SW 1271 (cell line): ENCODE measurements at places on chromosomes 16 and 17.

- no peak for DNase-seq
Measured at GRCh38 chr17:38672788-38673706, 1.7 kb downstream of the EPOP start.

DNA sequence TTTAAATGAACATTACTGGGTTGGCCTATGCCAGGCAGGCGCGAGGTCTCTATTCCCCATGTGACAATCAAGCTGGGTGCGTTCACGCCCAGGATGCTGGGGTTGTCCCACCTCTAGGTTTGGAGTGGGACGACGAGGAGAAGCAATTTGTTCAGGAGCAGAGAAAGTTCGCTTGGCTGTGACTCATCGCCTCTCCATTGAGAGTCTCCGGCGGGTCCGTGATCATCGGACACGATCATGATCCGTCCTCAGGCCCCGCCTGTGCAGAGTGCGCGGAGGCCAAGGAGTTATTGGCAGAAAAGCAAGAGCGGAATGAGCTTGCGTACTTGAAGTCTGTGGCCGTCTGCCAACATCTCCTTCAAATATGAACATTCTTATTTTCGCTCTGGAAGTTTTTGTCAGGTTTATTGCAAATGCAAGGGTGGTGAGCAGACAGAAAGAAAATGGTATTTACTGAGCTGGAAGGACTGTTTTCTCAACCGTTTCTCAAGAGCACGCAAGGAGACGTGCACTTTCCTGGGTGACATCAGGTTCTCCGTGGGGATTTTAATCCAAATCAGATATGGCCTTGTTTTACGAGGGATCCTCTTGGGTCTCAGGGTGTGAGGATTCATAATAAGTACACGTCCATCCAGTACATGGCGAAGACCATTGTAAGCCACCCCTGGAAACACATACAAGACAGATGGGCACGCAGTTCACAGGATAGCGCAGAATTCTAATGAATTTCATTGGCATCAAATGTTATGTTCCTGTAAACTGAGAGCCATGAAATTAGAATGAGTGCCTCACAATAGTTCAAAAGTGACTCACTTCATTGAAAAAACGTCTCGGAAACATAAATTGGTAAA is 70.1 kb upstream of the CREBBP start:
- no peak for DNase-seq

- no peak for DNase-seq
Measured at GRCh38 chr16:49717689-49718088, 138.2 kb downstream of the ZNF423 start.

DNA sequence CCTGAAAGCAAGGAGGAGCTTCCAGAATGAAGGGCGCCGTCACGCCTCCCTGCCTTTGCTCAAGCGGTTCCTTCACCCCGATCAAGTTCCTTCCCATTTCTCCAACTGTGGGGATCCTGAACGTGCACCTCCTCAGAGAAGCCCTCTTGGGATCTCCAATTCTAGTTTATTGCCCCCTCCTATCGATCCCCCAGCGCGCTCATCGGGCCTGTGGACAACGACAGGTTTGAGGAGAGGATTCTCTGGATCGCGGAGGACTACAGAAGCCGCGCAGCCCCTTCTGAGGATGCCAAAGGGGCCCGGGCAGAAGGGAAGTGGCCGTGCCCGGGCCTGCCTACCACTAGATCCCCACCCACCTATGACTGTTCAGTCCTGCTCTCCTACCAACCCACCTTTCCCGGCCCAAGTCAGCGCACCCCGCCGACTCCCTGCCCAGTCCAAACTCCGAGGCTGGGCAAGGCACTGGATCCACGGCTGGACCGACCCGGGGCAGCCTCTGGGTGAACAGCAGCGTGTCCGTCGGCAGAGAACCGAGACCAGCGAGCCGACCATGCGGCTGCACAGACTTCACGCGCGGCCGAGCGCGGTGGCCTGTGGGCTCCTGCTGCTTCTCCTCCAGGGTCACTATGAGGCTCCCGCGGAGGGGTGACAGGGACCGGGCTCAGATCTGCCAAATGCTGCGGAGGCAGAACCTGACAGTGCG is 12.8 kb upstream of the CES3 start:
- no peak for DNase-seq

DNA sequence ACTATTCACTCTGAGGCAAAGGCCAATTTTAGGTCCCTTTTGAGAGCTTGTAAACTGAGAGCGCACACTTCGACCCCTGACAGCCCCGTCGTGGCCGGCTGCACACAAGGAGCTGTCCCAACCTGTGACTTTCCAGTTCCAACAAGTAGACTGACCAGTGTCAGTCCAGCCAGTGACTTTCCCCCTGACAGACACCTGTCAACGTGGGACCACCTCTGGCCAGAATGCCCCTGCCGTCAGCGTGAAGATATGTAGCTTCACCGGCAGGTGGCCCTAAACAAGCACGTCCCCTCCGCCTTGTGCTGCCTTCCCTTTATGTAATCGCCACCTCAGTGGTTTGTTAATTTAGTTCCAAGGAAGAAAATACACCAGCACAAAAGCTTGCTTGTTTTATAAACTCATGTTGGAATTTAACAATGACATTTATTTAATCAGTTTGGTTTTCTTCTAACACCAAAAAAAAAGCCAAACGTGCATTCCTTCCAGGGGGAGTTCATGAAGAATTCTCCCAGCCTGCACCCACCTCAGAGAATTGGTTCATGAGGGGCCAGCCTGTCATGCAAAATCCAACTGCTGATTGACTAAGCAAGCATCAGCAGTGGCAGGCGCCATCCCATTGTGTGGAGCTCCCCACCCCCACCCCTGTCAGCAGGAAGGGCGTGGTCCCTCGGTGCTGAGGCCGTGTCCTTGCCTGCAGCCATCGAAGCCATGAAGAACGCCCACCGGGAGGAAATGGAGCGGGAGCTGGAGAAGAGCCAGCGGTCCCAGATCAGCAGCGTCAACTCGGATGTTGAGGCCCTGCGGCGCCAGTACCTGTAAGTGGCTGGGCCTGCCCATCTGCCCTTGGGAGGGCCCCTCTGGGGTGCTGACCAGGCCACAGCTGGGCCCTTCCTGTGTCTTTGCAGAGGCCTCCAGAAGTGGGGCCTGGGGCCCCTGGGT is 33.9 kb downstream of the PLD6 start:
- no peak for DNase-seq

DNA sequence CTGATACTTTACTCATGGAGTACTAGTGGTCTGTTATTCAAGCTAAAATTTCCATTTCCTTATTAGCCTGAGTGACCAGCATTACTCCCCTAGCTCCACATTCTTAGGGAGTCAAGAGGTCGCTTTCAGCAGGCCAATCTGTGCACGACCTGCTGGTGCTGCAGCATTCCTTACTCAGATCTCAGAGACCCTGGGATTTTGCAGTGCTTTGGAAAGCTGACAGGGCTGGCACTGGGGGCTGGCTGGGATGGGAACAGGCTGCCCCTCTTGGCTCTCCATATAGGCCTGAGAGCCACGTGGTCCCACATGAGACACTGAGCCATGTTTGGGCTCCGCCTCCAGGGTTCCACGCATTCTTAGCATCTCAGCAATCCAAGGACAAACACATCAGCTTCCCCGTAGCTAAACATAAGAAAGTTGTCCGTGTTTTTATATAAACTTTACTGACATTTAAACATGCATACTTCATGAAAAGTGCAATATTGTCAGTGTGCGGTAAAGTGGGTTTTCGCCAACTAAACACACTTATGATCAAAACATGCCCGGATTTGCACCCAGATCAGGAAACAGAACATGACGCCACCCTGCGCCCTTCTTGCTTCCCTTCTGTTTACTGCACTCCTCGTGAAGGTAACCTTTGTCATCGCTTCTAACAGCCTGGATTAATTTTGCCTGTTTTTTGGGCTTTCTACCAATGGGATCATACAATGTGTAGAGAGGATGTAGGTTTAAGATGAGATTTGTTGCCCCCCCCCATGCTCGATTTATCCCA is 254.5 kb upstream of the CACNG5 start:
- no peak for DNase-seq

GRCh38 chr16:88816736-88817535 is 5.2 kb upstream of the APRT start:
- DNase-seq: no peak

DNA sequence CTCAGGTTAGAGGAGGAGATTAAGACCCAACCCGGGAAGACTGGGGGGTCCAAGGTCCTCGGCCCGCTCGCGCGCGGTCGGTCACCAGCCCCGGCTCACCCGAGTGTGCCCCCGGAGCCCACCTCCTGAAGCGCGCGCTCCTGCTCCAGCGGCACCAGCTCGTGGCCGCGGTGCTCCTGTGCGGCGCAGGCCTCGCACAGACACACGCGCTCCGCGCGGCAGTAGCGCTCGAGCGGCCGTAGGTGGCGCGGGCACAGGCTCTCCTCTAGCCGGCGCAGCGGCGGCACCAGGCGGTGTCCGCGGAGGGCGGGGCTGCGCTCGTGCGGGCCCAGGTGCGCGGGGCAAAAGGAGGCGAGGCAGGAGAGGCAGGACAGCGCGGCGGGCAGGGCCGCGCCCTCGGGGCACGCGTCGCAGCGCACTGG is 618 bp downstream of the TRIM47 start:
- DNase-seq: no peak

DNA sequence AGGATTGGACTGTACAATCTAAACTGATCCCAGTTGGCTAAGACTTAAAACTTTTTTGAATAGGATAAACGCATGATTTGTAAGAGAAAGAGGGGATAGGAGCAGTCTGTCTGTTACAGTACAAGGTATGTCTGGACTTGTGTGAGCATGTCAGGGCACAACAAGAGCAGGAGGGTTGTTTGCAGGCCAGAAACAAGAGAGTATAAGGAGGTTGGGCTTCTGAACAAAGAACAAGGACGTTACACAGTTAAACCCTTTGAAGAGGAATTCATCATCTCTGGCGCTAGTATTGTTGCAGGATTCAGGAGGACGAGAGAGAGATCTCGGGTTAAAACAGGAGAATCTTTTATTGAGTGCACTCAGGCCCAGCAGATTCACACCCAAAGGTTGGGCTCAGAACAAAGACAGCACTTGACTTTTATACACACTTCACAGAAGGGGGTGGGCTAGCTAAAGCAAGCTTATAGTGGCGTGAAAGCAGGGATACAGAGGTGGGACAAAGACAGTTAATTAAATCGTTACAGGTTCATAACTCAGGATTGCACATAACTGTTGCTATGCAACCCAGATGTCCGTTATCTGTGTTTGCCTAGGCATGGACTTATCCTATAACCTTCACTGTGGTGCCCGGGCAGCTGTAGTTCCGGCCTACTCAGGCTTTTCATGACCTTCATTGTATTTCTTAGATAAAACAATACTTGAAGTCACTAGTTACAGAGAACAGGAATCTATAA is 34.3 kb downstream of the SEC14L1 start:
- DNase-seq: no peak

GRCh38 chr17:73432624-73433190 is 120.9 kb upstream of the CDC42EP4 start:
- DNase-seq: no peak

- DNase-seq: peak; percentile 52
Measured at GRCh38 chr16:55508941-55509931, at the start of gene LPCAT2. TSS of gene LPCAT2 (plus strand) at chr16:55509072. CDS start at chr16:55509182, 110 bp downstream.

- DNase-seq: no peak
Measured at GRCh38 chr17:19385521-19385983, 1.4 kb downstream of the MFAP4 start.

DNA sequence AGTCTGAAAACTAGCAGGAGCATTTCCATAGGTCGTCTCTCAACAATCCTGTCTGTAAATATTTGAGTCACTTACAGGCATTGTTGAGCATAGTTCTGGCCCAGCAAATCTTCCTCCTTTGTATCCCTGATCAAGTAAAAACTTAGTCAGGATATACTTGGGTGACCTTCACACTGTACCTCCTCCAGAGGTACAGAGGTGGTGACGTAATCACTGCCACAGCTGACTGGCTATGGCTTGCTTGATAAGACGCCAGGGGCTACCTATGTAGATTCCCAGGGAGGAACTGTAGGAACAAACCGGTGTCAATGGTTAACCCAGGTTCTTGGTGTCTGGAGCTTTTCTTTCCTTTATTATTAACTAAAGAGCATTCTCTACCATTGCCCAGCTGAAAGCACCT is at the start of gene KCNJ16:
KCNJ16 (plus strand) TSS at position 270 of the 400 bp plus-strand sequence. CDS start 56,863 bp downstream, outside the sequence.
- no peak for DNase-seq

- no peak for DNase-seq
Measured at GRCh38 chr17:15657868-15658267, 26.2 kb downstream of the TRIM16 start.
